ENCODE measurements at places on chromosomes 13 and 19. TPM values are rescaled to one million over a fixed set of nuclear protein-coding genes. Genes with fewer than 3 reads are reported as not detected.

The SIGLECL1 gene
- not detected for total RNA-seq

The TLE2 gene
- total RNA-seq: 61.2 TPM

The URAD gene
- not detected for total RNA-seq

The DAND5 gene
- total RNA-seq: not detected

The PDX1 gene
- not detected for total RNA-seq

The SLC5A5 gene
- not detected for total RNA-seq

The TECR gene
- total RNA-seq: 44.0 TPM

The YJEFN3 gene
- 0.15 TPM for total RNA-seq

The PTGIR gene
- 8.2 TPM for total RNA-seq

The PSG4 gene
- 0.20 TPM for total RNA-seq

The TTC9B gene
- total RNA-seq: not detected

The EPSTI1 gene
- total RNA-seq: 12.6 TPM

The RUBCNL gene
- total RNA-seq: 0.64 TPM
